ENCODE measurements at places on chromosomes 7 and 10.

DNA sequence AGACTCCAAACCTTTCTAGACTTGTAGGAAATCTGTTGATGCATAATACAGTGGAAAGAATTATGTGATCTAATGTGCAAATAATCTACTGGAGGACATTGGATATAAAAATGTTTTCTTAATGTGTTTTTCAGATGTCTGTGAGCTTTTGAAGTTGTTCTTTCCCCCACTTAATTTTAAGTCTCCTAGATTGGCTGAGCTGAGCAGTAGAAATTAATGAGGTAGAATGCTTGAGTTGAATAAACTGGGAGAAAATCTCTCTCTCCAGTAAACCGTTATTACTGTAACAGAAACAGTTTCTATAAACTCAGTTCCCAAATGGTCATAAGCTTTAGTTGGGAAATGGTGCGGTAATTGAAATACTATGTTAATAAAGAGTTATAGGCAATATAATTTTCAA lies 15.7 kb downstream of the CSGALNACT2 start:
- no peak for DNase-seq

- no peak for DNase-seq
Observed at GRCh38 chr10:95517536-95518454, 43.4 kb downstream of the SORBS1 start.

DNA sequence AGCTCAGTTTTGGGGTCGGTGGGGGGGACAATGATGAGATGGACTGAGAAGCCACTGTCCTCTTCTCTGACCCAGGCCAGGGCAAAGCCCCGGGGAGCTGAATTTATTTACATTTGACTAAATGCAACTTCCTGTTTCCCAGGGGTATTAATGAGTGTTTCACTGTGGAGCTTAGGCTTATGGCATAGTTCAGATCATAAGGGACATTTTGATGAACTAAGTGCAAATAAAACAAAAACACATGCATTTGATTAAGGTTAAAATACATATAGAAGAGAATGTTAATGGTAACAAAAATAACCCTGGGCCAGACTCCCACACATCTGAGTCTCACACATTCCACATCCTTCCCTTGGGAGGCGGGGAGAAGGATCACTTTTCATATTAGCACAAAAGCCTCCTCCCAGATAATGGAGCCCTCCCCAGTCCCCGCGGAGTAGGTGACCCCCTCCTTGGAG lies 320.6 kb downstream of the FRMD4A start:
- no peak for DNase-seq

DNA sequence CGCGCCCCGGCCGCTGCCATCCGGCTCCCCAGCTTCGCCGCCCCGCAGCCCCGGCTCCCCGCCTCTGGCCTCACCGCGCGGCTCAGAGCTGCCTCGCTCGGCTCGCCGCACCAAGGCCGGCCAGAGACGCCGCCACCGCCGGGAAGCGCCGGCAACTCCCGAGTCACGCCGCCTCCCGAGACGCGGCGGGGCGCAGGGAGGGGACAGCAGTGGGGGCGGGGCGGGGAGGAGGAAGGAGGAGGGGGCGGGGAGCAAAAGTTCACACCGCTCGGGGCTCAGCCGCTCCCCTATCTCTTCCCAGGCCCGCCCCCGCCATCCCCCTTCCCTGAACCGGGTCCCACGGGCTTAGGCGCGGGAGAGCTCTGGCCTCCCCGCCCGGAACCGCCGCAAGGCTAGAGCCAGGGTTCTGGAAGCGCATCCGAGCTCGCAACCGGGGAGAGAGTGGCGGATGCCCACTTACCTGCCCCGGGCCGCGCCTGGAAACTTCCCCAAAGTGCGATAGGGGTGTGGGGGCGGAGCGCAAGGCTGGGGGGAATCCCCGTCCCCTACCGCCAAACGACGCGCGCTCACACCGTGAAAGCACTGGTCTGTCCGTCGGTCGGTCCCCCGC lies 1.0 kb downstream of the CHST15 start:
- DNase-seq, result peak; percentile 62

DNA sequence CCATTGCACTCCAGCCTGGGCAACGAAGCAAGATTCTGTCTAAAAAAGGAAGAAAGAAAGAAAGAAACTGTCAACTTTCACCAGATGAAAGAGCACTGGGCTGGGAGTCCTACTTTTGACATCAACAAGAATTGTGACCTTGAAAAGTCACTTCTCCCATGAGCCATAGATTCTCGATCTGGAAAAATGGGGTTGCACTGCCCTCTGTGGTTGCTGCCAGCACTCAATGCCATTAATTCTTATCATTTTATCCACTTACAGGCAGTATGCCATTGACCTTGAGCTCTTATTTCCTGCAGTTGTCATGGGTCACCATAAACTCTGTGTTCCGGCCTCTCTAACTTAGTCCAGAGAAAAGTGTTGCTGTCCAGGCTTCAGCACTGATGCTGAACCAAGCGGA lies 137.2 kb downstream of the NOC3L start:
- DNase-seq, result peak; percentile 23

DNA sequence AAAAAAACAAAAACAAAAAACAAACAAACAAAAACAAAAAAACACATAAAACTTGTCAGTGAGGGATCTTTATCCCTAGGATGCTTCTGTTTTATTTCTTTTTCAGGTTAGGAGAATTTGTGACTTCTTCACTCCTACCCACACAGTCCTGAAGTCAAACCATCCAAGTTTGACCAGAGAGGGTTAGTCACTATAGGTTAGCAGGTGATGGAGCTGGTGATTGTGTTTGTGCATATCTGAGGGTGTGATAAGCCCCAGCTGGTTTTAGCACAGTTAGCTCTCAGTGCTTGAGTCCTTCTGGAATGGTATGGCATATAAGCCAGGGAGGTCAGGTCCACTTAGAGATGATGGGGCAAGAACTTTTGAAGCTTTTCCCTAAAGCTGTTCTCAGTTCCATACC lies 11.8 kb upstream of the IKZF1 start:
- no peak for DNase-seq

GRCh38 chr10:104614245-104614831 lies 26.8 kb upstream of the SORCS3 start:
- DNase-seq, result peak; percentile 66

- no peak for DNase-seq
Observed at GRCh38 chr7:75951506-75951905, 36.6 kb downstream of the POR start.

- no peak for DNase-seq
Observed at GRCh38 chr7:117157241-117158209, 165.3 kb downstream of the WNT2 start.

DNA sequence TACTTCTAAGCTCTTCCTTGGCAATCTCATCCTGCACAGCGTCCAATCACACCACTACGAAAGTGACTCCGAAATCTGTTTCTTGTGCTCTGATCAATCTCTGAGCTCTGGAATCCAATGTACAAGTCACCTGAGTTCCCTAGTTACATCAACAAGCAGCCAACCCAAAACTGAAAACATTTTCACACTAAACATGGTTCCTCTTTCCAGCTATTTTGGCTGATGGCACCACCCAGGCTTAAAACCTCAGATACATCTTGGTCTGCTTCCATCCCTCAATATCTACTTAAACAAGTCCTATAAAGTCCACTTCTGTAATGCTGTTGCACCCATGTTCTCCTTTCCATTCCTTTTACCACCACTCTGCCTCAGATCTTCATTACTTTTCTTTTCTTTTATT lies 3.6 kb downstream of the BLOC1S2 start:
- no peak for DNase-seq

DNA sequence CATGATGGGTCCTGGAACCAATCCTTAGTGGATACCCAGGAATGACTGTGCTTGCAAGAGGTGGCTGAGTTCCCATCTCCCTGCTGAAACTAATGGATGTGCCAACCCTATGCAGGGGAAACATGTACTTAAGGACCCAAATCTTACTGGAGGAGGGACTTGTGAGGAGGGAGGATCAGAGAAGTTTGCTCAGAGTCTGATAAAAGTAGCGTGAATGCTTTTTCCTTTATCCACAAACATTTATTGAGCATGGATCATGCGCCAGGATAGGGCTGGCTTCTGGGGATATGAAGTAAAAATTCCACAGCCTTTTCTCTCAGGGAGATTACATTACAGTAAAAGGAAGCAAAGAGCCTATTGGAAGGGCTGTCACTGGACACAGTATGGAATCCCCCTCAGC lies 358.5 kb downstream of the RPS24 start:
- DNase-seq, result no peak

- DNase-seq, result no peak
Observed at GRCh38 chr10:119252051-119252465, 44.7 kb downstream of the GRK5 start.

GRCh38 chr7:149686011-149686410 lies 87.4 kb downstream of the ZNF467 start:
- DNase-seq, result no peak

- no peak for DNase-seq
Observed at GRCh38 chr7:46478046-46478445, 557.0 kb upstream of the IGFBP3 start.

GRCh38 chr7:34096777-34097176 lies 191.4 kb downstream of the BMPER start:
- no peak for DNase-seq

DNA sequence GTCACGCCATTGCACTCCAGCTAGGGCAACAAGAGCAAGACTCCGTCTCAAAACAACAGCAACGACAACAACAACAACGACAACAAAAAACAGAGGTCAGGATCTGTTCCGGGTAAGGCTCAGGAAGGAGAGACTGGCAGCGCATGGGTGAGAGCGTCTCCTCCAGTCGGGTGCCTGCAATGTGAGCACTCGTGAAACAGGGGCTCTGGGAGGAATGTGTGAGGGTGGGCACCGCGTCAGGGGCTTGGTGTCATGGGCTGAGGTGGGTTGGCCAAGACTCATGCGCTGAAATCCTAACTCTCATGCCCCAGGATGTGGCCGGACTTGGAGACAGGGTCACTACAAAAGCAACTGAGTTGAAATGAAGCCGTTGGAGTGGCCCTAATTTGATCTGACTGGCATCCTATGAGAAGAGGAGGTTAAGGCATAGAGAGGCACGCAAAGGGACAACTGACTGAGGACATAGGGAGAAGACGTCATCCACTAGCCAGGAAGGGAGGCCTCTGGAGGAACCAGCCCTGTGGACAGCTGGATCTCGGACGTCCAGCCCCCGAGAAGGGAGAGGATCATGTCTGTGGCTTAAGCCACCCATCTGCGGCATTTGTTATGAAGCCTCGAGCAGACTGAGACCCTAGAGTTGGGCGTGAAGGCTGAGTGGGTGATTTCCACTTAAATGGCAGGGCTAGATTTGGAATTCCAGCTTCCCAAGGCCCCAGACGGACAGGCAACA lies 241.5 kb upstream of the PITRM1 start:
- DNase-seq, result no peak

Measured in WTC11 (cell line).